ENCODE measurements at places on chromosomes 4 and X.

DNA sequence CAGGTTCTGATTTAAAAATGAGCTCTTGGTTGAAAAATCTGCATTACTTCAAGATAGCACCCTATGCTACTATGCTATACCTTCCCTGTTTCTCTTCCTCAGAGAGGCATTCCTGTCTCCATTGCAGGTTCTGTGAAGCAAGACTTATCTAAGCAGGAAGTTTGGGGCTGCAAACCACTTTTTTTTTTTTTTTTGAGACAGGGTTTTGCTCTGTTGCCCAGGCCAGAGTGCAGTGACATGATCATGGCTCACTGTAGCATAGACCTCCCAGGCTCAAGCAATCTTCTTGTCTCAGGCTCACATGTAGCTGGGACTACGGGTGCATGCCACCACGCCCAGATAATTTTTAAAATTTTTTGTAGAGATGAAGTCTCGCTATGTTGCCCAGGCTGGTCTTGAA lies 4.0 kb upstream of the CCNG2 start:
- DNase-seq: no peak

DNA sequence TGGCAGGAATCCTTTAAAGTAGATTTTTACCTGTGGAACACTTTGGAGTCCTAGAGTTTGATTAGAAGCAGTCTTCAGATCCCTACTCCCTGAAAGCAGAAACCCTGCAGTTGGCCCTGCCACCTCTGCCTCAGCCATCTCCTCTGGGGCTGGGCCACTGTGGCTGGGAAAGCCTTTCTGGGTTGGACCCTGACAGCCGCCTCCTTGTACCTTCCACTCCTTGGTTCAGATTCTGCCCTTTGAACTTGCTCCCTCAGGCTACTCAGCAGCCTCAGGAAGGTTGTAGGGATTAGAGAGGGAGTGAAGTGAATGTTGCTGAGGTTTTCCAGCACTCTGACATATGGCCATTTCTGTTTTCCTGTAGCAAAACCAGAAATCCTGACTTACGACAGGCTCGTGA lies 65.5 kb downstream of the KIT start:
- no peak for DNase-seq

DNA sequence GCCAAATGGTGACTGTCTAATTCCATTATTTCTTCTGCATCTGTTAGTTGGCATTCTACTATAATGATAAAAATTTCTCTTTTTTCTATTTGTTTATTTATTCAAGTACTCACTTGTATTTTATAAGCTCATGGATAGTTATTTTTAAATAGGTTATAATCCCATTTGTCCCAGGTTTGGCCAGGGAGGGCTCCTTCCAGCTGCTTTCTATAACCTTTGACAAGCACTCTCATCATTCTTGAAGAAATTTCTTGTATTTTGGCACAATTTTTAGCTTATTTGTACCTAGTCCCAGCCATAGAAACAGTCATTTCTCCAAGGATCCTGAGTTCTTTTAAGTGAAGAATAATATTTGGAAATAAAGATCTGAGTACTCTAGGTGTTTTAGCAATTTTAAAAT lies 1038.6 kb upstream of the AGA start:
- DNase-seq: no peak

GRCh38 chr4:14532436-14532835 lies 469.8 kb upstream of the CPEB2 start:
- no peak for DNase-seq

Data from smooth muscle cell of the brain vasculature (primary cell).